ENCODE measurements at places on chromosomes 11 and 22.

- no peaks in the 10 kb centered on the region for H3K4me1 ChIP-seq
- H3K27ac ChIP-seq = no peak overlapping the region
- DNase-seq = no peak
- H3K36me3 ChIP-seq = peaks cover 39% of the 10 kb centered on the region
- no peaks in the 10 kb centered on the region for H3K27me3 ChIP-seq
Measured at GRCh38 chr22:17698948-17699347, 60.4 kb downstream of the BCL2L13 start.

DNA sequence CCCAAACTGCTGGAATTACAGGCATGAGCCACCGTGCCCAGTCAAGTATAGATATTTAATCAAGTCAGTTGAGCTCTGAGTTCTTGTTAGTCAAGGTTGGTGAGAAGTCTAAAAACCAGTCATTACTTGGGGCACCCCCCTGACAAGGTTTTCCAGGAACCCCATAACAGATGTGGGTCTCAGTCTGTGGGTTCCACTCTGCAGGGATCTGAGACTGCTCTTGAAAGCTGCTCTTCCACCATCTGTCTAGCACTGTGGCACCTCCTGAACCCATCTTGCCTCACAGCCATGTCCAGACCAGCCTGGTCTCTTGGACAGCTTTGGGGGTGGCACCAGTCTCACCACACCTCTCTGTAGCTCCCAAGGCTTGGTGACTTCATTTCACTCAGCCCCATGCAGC lies 44.3 kb upstream of the PLET1 start:
- peaks cover 3% of the 10 kb centered on the region for H3K4me1 ChIP-seq
- DNase-seq = no peak
- no peaks in the 10 kb centered on the region for H3K36me3 ChIP-seq
- peaks cover 1% of the 10 kb centered on the region for H3K27me3 ChIP-seq
- H3K4me3 ChIP-seq = no peak overlapping the region
- H3K27ac ChIP-seq = no peak overlapping the region

DNA sequence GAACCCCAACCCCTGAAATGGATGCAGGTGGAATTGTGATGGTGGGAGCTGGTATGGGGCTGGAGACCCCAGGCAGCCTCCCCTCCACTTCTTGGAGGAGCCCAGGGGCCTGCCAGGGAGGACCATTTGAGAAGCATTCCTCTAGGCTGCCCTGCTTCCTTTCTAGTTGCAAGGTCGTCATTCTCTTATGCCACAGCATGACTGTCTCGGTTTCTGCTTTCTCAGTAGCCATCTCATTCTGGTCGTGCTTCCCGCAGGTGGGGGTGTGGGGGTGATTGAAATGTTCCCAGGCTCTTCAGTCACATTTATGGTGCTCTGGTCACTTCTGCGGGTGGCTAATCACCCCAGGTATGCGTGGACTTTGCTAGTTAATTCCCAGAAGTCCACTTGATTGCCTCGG lies 223.7 kb upstream of the TBCEL start:
- H3K27me3 ChIP-seq = peaks cover 56% of the 10 kb centered on the region
- H3K4me1 ChIP-seq = no peaks in the 10 kb centered on the region
- DNase-seq = no peak
- H3K36me3 ChIP-seq = no peaks in the 10 kb centered on the region

DNA sequence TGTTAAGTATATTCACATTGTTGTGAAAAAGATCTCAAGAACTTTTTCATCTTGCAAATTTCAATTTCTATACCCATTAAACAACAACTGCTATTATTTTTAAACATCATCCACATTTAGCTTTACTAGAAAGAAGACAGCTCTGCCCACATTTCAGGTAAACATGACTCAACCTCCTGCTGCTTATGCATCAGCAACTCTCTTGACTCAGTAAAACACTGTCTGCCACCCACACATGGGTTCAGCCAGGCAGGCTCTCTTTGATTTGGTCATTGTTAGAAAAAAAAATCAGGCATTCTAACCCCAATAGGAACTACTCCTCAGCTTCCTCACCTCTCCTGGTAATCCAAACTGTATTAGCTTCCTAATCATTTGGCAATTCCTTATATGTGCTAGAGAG lies 5.1 kb upstream of the ENDOD1 start:
- peaks cover 7% of the 10 kb centered on the region for H3K4me1 ChIP-seq
- H3K4me3 ChIP-seq = no peak overlapping the region

DNA sequence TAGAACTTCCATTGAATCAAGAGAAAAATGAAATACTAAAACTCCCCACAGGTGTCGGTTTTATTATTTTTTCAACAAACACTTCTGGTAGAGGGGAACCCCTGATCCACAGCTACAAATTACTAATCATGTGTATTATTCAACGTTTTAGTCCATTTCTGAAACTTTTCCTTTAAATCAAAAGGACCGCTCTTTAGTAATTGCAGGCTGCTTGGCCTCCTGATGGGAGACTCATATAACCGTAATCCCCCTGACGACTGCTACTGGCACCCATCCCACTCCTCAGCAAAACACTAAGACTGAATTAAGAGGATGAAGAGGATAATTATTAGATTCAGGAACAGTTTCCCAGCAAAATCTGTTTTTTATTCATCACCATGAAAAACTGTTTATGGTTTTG lies 46.4 kb downstream of the PAX6 start:
- no peaks in the 10 kb centered on the region for H3K4me1 ChIP-seq
- no peak for DNase-seq
- no peak overlapping the region for H3K27ac ChIP-seq
- H3K27me3 ChIP-seq = no peaks in the 10 kb centered on the region
- no peak overlapping the region for H3K4me3 ChIP-seq

GRCh38 chr11:129694966-129695365 lies 120.7 kb upstream of the TMEM45B start:
- H3K4me1 ChIP-seq = peaks cover 4% of the 10 kb centered on the region
- no peak overlapping the region for H3K27ac ChIP-seq
- no peaks in the 10 kb centered on the region for H3K36me3 ChIP-seq
- H3K4me3 ChIP-seq = no peak overlapping the region
- DNase-seq = no peak
- H3K27me3 ChIP-seq = peaks cover 35% of the 10 kb centered on the region

- H3K4me1 ChIP-seq = no peaks in the 10 kb centered on the region
- no peak for DNase-seq
- no peak overlapping the region for H3K4me3 ChIP-seq
- H3K27ac ChIP-seq = no peak overlapping the region
- no peaks in the 10 kb centered on the region for H3K27me3 ChIP-seq
Measured at GRCh38 chr11:110837603-110838002, 125.4 kb upstream of the ARHGAP20 start.

DNA sequence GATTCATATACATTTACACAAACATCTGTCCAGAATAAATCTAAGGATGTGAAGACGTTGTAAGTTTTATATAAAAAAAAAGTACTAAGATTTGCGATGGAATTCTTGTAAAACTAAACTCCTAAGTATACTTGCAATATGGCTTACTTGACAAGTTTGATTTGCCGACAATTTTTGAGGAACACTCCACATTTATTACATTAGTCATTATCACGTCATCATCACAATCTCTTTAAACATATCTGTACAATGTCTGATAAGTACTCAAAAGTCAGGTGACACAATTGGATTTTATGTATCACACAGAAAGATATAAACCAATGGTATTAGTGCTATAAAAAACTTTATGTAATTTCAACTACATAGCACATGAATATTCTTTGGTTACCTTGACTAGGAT lies 30.4 kb downstream of the IMMP1L start:
- H3K4me1 ChIP-seq = no peaks in the 10 kb centered on the region
- no peaks in the 10 kb centered on the region for H3K36me3 ChIP-seq
- H3K27ac ChIP-seq = no peak overlapping the region

DNA sequence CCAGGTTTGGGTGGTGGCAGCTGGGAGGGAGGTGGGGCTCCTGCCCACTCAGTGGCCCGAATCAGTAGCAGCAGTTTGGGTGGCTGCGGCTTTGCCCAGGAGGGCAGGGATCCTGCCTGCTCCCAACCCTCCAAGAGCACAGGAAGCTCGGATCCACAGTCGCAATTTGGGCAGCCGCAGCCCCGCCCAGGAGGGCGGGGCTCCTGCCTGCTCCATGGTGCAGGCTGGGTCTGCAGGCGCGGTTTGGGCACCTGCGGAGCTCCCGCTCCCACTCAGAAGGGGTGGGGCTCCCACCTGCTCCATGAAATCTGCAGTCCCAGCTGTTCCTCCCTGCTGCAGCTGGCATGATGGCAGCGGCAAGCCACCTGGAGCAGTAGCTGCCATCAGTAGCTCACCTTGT lies 38.1 kb upstream of the CALCB start:
- H3K4me3 ChIP-seq = no peak overlapping the region
- no peaks in the 10 kb centered on the region for H3K4me1 ChIP-seq
- no peaks in the 10 kb centered on the region for H3K27me3 ChIP-seq
- no peaks in the 10 kb centered on the region for H3K36me3 ChIP-seq
- no peak overlapping the region for H3K27ac ChIP-seq
- DNase-seq = no peak

DNA sequence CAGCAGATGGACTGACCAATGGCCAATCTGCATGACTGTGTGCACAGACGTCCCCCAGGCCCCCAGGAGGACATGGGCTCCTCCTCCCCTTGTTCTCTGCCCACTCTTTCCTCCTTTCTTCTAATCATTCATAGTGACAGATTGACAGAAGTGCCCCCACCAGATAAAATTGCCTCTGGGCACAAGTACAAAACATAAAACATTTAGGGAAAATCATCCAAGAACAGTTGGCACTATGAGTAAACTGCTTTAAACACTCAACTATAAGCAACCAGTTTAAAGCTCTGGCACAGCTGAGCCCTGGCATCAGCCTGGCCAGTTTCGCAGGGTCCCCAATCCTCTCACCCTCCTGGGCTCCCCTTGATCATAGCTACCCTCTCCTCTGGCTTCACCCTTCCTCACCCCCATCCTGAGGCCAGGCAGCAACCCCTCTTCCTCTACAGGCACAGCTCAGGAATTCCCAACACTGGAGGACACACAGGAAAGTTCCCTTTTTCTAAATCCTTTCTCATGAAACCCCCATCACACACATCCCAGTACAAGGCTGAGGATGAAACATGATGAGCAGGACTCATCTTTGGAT lies 232.9 kb downstream of the BUD13 start:
- no peaks in the 10 kb centered on the region for H3K36me3 ChIP-seq
- no peaks in the 10 kb centered on the region for H3K27me3 ChIP-seq
- no peak for DNase-seq
- no peaks in the 10 kb centered on the region for H3K4me1 ChIP-seq
- no peak overlapping the region for H3K4me3 ChIP-seq
- no peak overlapping the region for H3K27ac ChIP-seq

DNA sequence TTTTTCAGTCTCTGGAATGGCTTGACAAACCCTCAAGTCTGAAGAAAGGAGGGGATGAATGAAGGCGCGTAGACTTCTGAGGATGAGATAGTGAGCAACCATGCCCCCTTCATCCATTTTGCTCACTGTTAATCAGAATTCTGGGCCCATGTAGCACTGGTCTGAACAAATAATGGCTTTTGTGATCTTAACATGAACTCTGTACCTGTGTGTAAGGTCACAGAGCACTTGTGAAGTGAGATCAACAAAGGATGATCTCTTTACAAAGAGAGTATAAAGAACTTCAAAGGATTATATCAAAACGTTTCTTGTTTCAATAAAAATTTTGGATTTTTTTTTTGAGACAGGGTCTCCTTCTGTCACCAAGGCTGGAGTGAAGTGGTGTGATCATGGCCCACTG lies 976.7 kb downstream of the OPCML start:
- no peak overlapping the region for H3K27ac ChIP-seq
- no peak for DNase-seq
- no peaks in the 10 kb centered on the region for H3K36me3 ChIP-seq
- no peaks in the 10 kb centered on the region for H3K4me1 ChIP-seq
- no peaks in the 10 kb centered on the region for H3K27me3 ChIP-seq

DNA sequence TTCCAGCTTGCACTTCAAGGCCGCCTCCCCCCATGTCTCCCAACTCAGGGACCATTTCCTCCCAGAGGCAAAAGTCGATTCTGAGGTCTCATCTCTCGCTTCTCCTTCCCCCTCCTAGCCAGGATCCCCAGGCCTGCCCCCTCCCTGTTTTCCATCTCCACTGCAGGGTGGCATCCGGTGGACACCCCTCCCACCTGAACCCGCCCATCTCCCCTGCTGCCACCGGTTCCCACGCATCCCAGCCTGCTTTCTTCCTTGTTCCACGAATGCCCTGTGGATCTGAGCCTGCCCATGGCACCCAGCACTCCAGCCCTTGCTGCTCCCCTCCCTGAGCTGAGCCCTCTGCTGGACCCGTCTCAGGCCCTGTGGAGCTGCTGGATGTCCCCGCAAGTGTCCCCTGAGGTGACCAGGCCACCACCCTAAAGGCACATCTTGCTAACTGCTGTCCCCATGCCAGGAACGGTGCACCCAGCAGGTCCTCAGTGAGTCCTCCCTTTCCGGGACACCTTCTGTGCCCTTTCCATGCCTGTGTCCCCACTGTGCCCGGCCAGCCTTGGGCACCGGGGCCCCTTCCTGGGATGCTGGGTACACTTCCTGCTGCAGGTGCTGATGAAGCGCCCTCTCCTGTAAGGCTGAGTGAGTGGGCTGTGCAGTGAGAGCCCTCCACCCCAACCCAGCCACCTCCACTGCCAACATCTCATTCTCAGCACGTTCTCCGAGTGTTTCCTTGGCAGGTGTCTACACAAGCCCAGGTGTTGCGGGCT lies 936 bp downstream of the IL17REL start:
- no peak overlapping the region for H3K4me3 ChIP-seq
- no peaks in the 10 kb centered on the region for H3K36me3 ChIP-seq
- H3K4me1 ChIP-seq = peaks cover 9% of the 10 kb centered on the region
- H3K27ac ChIP-seq = no peak overlapping the region
- H3K27me3 ChIP-seq = peaks cover 73% of the 10 kb centered on the region
- DNase-seq = no peak

DNA sequence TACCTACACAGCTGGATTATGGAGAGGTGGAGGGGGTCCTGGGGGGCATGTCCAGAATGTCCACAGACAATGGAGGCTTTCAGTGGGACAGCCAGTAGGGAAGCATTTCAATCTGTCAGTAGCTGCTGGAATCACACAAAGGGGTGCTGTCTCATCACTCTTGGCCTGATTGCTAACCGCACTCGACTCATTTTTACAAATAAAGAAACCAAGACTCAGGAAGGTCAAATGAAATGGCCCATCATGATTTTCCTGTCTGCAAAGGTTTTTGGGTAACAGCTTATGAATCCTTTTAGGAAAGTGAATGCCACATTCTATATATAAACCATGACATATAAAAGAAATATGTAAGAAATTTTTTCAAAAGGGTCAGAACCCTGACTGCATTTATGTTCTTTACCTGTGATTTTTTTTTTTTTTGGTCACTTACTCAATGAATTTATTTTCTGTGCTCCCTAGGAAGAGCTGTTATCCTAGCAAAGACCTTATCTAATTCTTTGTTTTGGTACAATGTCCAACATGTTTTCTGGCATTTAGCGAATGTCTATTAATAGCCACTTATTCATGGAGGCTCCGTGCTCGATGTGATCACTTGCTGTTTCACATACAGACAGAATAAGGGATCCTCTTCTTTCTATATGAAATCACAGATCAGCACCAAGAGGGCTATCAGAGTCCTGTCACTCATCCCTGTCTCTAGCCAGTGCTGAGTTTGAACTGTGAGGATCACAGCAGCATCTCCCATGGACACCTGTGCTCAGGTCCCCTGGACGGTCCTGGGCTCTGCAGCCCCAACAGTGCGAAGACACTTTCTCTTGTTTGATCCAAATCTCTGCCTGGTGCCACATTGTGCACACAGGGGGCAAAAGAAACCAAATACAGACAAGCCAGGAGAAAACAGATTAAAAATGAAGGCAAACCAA lies 979.7 kb downstream of the NTM start:
- DNase-seq = no peak
- H3K4me3 ChIP-seq = no peak overlapping the region
- no peaks in the 10 kb centered on the region for H3K36me3 ChIP-seq
- H3K4me1 ChIP-seq = no peaks in the 10 kb centered on the region
- no peak overlapping the region for H3K27ac ChIP-seq
- H3K27me3 ChIP-seq = peaks cover 40% of the 10 kb centered on the region

All from mesenchymal stem cell (in vitro differentiated cells and primary cell).